ENCODE measurements at places on chromosomes 1 and 21.
A peak's percentile ranks its signal among the peaks of the same experiment; 100 is the strongest.

DNA sequence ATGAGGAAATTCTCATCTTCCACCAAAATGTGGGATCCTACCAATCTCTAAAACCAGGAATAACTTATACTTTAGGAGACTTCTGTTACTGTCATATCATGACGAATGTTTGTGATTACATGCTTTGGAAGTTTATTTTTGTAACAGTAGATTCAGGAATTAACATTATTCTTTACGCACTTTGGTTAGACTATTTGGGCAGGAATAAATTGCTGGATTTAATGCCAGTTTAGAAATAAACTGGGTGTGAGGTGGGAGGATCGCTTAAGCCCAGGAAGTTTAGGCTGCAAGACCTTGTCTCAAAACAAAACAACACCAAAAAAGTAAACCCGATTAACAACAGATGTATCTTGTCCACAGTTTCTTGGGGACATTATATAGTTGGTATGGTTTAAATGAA lies 52.1 kb downstream of the MIGA1 start:
- DNase-seq: no peak

DNA sequence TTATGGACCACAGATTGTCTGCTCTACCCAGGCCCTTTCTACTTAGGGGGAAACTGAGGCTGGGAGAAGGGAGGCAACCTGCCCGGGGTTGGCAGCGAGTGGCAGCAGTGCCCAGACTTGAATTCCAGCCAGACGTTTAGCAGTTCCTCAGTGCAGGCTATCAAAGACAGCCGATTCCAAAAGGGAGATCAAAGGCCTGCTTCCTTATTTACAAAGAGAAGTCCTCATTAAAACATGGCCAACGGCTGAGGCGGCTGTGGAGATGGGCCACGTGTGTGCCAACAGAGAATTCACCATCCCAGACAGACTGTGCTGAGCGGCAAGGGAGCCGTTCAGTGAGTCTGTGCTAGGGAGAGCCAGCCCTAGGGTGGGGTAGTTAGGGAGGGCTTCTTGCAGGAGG lies 27.7 kb downstream of the C1QB start:
- no peak for DNase-seq

DNA sequence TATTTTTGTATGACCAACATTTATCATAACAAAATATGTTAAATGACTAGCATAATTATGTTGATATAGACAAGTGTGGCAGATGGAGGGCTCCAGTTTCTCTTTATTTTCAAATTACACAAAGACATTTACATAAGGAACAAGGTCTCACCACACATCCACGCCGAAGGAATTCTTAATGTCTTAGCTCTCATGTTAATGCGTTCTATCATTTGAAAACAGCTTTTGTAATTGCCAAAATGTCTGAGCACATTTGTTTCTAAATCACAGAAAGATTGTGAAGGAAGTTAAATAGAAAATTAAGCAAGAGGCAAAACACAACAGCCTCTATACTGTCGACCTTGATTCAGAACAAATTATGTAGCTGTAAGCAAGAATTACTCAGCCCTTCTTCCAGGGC lies 223.0 kb upstream of the NR5A2 start:
- DNase-seq: no peak

DNA sequence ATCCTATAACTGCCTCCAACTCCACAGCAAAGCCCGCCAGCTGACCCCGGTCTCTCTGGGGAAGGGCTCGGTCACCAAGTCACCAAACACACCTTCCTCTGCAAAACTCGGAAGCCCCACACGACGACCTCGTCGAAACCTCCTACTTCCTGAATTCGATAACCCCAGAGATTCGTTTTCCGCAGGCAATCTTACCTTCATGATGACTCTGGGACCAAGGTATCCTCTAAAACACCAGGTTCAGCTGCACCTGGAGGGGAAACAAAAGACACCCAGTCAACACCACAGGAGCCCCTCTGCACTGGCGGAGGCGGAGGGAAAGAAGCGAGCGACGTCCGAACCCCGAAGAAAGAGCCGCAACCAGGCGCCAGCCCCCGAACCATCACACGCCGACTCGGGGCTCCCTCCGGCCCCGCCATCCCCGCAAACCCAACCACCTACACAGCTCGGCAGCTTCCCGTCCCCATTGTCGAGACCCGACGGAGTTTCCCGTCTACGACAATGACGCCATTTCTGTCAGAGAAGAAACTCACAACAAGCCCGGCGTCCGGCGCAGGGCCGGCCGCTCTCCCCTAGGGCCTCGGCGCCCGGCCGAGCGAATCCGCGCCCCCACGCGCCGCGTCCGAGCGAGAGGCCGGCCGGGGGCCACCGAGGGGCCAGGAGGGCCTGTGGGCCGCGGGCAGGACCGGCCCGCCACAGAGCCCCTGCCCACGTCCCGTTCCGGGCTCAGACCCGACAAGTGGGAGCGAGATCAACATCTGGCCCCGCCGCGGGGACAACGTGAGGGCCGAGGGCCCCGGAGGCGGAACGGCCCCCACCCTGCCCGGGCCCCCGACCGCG lies 1.0 kb downstream of the ARID4B start:
- DNase-seq: peak; percentile 39

DNA sequence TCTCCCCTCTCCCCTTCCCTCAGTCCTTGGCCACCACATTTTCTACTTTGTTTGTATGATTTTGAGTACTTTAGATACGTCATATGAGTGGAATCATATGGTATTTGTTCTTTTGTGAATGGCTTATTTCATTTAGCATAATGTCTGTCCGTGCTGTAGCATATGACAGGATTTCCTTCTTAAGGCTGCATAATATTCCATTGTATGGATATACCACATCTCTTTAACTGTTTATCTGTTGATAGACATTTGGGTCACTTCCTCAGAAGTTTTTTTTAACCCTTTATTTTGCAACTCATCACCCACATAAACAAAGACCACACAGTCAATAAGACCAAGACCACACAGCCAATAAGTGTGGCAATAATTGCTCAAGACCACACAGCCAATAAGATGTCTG lies 24.9 kb downstream of the FAM163A start:
- no peak for DNase-seq

GRCh38 chr1:9589144-9589718 lies 520 bp downstream of the TMEM201 start:
- DNase-seq: no peak

DNA sequence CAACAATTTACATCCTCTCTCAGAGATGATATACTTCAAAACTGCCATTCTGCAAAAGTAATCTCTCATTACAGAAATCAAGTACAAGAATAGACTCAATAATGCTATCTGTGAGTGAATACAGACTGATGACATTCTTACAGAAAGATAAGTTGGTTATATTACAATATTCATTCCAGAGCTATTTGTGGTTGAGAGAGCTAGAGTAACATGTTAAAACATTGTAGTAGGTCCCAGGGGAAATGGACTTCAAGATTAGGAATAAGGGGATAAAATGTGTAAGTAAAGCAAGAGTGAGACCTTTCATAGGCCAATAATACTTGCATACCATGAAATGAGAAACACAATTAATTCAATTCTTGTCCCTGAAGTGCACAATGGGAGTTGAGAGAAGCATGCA lies 1.5 kb downstream of the F13B start:
- no peak for DNase-seq

GRCh38 chr1:30571380-30571779 lies 152.0 kb downstream of the MATN1 start:
- no peak for DNase-seq
